Dorsolateral prefrontal cortex (tissue), 122 donors: ENCODE measurements at places on chromosomes 5 and 9. TPM values are rescaled to one million over a fixed set of nuclear protein-coding genes. Genes with fewer than 3 reads are reported as not detected.

- no peak for DNase-seq
These were observed 15.2 kb upstream of the SLC36A1 start for GRCh38 chr5:151432210-151432609.

DNA sequence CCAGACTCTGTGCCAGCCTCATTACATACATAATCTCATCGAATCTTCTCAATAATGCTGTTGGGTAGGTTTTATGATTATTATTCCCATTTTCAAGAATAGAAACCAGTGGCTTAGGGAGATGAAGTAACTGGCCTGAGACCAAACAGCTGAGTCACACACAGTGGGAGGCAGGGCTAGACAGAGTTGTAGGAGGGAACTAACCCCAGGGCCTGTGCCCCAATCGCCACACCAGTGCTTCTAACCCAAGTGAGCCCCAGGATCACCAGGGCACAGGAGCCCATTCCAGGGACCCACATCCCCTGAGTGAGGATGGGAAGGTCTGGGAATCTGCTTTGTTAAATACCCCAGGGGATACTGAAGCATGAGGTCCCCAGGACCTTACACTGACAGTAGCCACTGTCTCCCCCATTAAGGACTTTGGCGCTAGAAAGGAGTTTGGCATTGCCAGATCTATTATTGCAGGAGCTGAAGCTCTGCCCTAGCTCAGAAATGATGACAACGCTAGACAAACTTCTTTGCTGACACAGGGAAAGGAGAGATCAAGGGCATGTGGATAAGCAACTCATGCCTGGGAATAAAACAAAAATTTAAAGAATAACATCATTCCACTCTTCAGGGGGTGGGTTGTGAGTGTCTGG is 63.8 kb upstream of the PPARGC1B start:
- no peak for DNase-seq

Gene FAXDC2
- 132 TPM for total RNA-seq

Gene GGTA1
- 4.4 TPM for total RNA-seq

DNA sequence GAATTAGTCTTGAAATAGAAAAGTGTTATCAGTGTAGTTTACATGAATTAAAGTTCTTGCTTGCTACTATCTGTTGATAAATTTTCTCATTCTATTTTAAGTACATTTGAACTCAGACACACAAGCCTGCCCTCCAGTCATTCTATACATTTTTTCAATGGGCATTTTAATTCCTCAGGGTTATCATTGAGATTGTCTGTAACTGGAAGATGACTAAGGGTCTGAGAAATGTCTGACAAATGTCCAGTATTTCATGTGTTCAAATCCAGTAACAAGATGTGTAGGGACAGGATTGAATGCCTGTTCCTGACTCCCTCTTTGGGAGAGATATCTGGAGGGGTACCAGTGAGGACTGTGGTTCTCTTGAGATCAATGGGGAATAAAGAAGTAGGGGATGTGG is 223.9 kb upstream of the ADAMTSL1 start:
- DNase-seq = no peak

Gene DMGDH
- total RNA-seq = 2.7 TPM

- DNase-seq = no peak
These were observed 62.5 kb downstream of the HSPA4 start for GRCh38 chr5:133114166-133114932.

- no peak for DNase-seq
These were observed 39.0 kb downstream of the TENT4A start for GRCh38 chr5:6752236-6752635.

Gene EDIL3
- 206 TPM for total RNA-seq

GRCh38 chr5:179824745-179825112 is 4.0 kb downstream of the SQSTM1 start:
- DNase-seq = no peak

DNA sequence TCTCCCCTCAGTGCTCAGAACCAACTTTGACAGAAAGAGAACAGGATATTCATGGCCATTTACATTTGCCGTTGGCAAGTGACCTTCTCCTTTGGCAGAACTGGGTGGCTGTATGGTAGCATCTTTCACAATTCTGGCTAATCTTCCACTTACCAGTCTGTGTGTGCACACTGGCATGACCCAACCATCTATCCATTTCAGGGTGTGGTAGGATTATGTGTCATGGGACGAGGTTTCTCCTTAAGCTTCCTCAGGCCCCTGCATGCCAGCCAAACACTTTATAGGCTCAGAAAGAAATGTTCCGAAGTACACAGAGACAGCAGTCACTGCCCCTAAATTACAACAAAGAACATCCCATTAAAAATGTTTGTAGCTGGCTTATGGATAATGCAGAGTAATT is 497.1 kb downstream of the NFIB start:
- DNase-seq = no peak

DNA sequence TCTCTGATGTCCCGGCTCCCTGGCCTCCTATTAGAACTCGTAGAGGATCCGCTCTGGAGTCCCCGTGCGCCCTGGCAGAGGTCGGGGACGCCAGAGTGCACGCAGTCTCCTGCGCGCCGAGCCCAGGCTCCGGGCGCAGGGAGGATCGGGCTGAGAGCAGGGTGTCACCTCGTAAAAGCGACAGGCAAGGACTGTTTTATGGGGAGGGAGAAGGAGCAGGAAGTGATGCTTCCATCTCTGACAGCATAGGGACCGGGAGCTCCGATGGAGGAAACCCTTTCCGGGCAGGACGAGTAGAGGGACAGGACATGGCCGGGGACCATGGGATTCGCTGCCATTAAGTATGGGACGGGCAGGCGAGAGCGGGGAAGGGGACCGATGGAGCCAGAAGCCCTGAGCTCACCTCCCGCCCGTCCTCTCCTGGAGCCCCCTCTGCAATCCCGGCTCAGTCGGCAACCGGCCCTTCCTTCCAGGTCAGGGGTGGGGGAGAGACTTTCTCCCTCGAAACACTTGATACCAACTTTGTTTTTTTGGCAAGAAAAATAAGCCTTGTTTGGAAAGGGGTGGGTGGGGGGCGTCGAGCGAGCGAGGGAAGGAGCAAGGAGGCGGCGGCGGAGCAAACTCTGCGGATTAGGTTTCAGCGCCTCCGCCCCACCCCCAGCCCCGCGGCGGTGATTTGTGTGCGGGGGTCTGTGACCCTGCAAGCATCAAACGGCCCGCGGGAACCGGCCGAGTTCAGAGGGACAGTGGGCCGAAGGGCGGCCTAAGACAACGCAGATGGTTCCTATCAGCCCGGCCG is 12.6 kb downstream of the LMX1B start:
- no peak for DNase-seq

Gene SUSD3
- 1.3 TPM for total RNA-seq

DNA sequence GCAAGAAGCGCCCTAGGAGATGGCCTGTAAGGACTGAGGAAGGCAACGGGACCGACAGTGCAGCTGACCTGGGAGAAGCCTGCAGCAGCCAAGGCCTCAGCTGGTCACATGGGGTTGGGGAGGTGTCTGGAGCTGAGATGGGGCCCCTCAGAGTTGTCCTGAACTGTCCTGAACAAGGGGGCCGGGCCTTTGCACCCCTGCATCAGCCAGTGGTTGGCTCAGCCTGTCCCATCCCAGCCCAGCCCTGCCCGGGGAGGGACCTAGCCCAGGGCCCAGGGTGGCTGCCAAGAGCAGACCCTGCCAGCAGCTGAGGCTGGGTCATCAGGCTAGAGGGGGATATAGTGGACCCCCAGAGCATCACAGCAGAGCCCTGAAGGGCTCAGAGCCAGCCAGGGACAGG is 122.8 kb upstream of the PPP1R26 start:
- no peak for DNase-seq

Gene BNC2
- total RNA-seq = 3.1 TPM

GRCh38 chr5:155564541-155564940 is 551.0 kb downstream of the KIF4B start:
- no peak for DNase-seq

- DNase-seq = no peak
These were observed 76.2 kb upstream of the HCN1 start for GRCh38 chr5:45772402-45772801.

DNA sequence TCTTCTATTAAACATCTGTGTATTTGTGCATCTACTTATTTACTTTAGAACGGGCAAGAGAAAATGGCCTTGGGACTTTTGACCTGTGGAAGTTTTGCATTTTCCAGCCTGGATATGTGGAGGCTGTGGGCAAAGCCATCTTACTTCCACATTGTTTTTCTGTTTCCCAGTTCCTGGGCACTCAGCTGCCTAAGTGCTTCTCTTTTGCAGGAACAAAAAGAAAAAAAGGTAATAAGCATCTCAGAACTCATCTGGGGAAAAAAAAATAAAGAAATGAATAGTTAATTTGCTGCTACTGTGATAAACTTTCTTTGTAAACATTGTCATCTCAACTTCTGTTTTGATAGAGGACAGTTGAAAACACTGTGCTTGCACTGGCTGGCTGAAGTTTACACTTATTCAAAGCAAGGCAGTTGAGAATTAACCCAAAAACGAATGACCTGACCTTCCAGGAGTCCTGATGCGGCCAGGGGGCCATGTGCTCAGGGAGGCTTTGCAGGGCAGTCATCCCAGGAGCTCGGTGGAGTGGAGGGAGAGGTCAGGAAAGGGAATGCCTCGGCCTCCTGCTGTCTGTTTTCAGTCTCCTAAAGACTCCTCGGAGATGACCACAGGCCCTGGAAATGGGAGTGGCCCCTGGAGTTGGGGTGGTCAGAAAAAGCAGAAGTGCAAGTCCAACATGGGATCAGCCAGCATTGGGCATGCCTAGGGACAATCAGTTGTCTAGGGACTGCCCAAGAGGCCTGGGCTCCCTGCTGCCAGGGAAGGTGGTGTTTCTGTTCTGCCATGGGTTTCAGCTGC is 75.5 kb downstream of the RAI14 start:
- no peak for DNase-seq

GRCh38 chr5:109931049-109931780 is 241.5 kb downstream of the MAN2A1 start:
- DNase-seq = no peak

DNA sequence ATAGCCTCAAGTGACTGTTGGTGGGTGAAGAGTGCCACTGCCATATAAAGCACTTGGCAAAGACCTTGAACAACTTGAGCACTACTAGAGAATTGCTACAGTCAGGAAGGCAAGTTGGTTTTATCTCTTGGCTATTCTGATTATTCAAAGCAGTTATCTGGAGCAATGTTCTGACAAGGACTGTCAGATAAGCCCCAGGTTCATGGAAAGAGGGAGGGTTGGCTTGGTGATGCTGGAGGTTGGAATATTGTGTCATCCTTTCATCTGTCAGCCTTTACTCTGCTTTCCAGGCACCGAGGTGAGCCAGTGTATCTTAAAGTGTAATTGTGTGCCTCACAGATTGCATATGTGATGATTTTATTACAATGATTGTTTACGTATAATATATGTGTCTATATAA is 548.4 kb upstream of the ZNF608 start:
- DNase-seq = no peak

Gene PCDHGA4
- total RNA-seq = 8.1 TPM

GRCh38 chr5:178293400-178293799 is 60.8 kb upstream of the PHYKPL start:
- DNase-seq = no peak

GRCh38 chr9:89601306-89601705 is 3.5 kb upstream of the GADD45G start:
- DNase-seq = no peak

- no peak for DNase-seq
These were observed 480.6 kb upstream of the DAB2 start for GRCh38 chr5:39905356-39905755.

Gene INSL4
- total RNA-seq = not detected

Gene MIGA2
- total RNA-seq = 38.1 TPM

Gene FAM78A
- total RNA-seq = 12.0 TPM

DNA sequence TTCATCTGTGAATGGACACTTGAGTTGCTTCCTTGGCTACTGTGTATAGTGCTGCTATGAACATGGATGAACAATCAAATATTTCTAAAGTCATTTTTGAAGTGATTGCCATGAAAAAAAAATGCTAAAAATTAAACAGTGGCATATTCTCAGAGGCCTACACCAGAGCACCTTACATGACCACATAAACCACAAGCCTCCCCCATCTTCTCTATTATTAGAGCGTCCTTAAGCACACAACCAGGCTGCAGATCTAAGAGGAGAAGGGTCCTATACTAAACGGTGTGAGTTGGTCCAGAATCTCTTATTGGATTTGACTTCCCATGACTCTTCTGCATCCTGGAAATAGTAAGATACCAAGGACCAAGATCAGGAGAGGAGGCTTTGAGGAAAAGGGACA is 34.3 kb downstream of the PCA3 start:
- no peak for DNase-seq

Gene NHP2
- total RNA-seq = 87.0 TPM

Gene TMEM215
- not detected for total RNA-seq

- DNase-seq = no peak
These were observed 54.7 kb downstream of the NAA35 start for GRCh38 chr9:85995599-85995998.

Gene FLT4
- 6.0 TPM for total RNA-seq

- no peak for DNase-seq
These were observed 7.6 kb upstream of the RPS14 start for GRCh38 chr5:150457121-150457520.

DNA sequence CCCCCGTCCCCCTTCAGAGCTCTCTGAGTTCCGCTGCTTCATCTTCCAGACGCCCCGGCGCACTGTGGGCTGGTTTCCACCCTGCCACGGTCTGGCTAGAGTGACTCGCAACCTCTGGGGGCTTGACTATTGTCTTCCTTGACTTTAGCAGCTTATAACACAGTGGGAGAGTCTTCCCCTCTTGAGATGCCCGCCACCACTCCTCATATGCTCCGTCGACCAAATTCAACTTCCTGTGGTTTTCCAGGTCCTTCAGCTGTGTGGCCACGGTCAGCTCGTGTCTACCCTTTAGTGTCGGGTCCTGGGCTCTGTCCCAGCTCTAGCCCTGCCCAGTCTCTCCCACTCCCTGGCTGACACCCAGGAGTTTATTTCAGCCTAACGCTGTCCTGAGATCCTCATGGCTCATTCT is 28.2 kb upstream of the NCS1 start:
- no peak for DNase-seq

Gene RASGRF2
- 81.8 TPM for total RNA-seq

DNA sequence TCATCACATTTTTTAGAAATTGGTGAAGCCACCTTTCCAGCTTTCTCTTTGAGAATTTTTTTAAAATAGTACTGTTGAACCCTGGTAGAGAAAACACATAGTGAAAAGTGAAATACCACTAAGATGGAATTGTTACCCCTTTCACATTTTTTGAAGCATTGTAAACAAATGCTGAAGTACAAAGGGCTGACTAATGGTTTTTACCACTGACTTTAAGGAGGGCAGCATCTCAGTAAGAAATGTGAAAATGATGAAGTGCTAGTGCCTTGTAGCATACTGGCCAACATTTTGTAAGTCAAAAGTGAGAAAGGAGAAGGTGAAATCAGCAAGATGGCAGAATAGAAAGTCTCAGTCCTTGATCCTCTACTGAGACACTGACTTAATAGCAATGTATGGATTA is 320.6 kb downstream of the PJA2 start:
- DNase-seq = no peak

Gene TAF1L
- total RNA-seq = not detected

Gene SPINK4
- total RNA-seq = not detected
